HepG2 (cell line): ENCODE measurements at places on chromosomes 12 and 14.

GRCh38 chr14:79438696-79439342 is 772.5 kb downstream of the DIO2 start:
- no peak for DNase-seq

- peak; percentile 16 for DNase-seq
Measured at GRCh38 chr12:38664661-38665269, 240.6 kb downstream of the CPNE8 start.

GRCh38 chr14:61877035-61877390 is 114.8 kb downstream of the SNAPC1 start:
- DNase-seq: no peak

DNA sequence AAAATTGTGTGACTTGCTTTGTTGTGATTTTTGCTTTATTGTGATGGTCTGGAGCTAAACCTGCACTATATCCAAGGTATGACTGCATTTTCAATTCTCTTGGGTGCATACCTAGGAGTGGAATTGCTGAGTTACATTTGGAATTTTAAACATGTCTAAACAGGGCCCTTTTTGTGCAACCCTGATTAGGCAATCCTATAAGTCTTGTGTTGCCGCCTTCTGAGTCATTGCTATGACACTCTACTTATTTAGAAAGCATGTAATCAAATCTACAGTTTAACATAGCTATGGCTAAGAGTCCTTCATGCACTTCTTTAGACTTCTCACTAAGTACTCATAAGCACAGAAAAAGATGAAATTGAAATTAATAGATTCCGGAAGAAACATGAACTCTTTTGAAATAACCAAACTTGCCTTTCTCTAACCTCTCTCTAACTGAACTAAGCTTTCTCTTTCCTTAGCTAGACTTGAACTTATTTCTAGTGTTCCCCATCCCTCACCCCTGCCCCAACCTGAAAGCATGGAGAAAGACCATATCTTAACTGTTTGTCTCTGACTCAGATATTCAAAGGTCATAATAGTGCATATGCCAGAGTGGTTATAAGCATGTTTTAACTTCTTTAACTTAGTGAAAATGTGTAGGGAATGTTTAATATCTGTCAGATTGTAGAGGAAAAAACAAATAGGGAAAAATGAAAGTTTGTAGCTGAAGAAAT is 203.0 kb downstream of the SNAPC1 start:
- peak; percentile 25 for DNase-seq

- no peak for DNase-seq
Measured at GRCh38 chr14:64439141-64439540, 26.2 kb upstream of the AKAP5 start.

DNA sequence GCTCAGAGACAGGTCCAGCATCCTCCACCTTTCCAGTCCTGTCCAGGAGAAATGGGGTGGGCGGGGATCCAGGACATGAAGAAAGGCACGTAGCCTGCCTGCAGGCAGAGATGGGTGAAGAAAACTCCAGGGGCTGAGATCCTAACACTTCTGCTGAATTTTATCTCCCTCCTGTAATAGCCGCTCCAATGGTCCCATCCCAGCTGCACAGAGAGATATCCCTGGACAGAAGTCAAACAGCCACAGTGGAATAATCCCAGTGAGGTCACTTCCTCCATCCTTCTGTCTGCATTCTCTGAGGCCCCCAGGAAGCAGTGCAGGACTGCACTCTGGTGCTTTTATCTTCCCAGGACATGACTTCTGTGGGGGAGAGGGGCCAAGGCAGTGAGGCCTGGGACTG is 26.3 kb downstream of the KRT18 start:
- peak; percentile 57 for DNase-seq

GRCh38 chr12:93563807-93564538 is 8.5 kb upstream of the SOCS2 start:
- DNase-seq: peak; percentile 100

DNA sequence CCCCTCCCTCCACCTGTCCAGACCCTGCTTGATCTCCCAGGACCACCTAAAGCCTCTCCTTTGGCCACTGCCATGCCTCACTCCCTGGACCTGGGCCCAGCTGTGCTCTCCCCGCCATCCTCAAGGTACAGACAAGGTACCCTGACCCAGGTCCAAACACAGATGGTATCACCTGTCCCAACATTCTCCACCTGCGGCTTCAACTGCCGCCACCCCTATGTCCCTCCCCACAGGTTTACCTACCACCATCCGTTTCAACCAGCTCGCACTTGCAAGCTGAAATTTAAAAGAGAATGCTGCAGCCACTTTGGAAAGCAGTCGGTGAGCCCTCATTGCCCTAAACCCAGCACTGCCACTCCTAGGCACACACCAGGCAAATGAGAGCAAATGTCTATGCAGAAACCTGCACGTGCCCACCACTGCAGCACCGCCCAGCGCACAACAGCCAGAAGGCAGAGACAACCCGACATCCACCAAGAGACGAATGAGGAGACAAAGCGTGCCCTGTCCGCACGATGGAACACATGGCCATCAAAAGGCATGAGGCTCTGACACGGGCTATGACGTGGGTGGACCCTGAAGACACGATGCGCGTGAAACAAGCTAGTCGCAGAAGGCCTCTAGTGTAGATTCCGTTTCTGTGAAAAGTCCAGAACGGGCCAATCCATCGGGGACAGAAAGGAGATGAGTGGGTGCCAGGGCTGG is 71.0 kb downstream of the RFLNA start:
- DNase-seq: no peak

DNA sequence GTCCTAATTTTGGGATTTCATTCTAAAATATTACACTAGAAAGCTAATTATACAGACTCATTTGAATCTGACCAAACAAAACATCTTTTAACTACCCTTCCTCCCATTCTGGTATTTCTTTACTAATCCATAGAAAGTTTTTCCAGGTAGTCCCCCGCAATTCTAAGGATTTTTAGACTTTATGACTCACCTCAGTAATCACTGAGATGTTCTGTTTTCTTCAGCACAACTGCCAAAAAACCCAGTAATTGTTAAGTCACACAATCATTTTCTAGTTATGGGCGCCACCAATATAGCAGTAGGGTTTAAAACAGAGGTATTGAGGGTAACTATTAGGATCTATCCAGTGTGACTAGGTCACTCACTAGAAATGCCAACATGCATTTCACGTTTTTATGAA is 1.6 kb upstream of the ARID4A start:
- DNase-seq: no peak

- no peak for DNase-seq
Measured at GRCh38 chr12:26971963-26972362, 33.7 kb downstream of the FGFR1OP2 start.

GRCh38 chr14:37403626-37404025 is 191.4 kb downstream of the FOXA1 start:
- no peak for DNase-seq

DNA sequence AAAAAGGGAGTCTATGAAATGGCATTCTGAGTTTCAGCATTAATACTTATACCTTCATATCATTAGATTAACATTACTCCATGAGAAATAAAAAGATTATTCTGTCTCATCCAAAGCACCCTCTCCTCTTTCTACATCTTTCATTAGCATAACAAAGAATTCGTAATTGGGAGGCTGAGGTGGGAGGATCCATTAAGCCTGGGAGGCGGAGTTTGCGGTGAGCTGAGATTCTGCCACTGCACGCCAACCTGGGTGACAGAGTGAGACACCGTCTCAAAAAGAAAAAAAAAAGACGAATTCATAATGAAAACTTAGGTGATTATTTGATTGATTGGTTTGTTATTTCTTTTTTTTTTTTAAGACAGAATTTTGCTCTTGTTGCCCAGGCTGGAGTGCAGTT is 1.8 kb upstream of the CDK17 start:
- DNase-seq: no peak
